ENCODE measurements at places on chromosomes 4 and X.

DNA sequence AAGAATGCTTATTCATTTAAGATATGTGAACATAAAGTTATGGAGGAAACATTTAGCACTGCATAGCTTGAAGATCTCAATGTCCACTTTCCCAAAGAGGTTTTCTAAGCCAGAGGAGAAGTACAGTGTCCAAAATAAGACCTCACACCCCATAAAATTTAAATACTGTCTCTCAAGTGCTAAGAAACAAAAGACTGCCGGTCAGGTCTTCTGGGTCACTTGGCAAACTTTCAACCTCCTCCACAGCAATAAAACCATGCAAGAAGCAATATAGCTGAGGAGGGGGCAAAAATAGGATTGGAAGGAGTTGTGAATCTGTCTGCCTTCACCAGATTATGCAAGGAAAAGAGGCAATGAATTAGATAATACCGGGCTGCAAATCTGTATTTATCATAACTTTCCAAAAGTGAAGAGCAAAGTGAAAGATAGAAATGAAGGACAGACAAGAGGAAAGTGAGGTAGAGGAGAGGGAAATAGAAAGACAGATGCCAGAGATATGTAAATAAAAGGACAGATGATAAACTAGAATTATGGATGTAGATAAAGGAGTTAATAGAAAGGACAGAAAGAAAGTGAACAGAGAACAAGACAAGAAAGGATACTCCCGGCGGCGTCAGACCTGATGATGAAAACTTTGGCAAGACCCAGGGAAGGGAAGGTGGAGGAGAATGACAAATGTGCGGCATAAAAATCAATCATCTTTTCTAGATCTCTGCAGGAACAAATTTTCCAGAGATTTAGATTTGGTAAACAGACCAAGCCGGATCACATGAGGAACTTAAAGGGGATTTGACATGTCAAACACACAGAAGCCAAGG, 152.7 kb upstream of the FAM241A start:
- no peak for DNase-seq

- DNase-seq: no peak
These were observed 7.8 kb upstream of the BOD1L1 start for GRCh38 chr4:13635286-13635799.

DNA sequence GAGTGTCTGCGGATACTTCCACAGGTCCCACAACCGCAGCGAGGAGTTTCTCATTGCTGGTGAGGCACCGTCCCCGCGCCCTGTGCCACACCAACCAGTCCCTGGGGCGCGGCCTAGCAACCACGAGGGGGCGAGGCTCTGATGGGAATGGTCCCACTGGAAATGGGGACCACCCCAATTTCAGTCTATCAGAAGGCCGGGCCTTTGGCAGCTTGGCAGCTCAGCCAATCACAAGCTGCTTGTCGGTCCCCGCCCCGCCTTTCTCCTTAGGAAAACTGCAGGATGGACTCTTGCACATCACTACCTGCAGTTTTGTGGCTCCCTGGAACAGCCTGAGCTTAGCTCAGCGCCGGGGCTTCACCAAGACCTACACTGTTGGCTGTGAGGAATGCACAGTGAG, 3.0 kb downstream of the TIMP1 start:
- DNase-seq: no peak

DNA sequence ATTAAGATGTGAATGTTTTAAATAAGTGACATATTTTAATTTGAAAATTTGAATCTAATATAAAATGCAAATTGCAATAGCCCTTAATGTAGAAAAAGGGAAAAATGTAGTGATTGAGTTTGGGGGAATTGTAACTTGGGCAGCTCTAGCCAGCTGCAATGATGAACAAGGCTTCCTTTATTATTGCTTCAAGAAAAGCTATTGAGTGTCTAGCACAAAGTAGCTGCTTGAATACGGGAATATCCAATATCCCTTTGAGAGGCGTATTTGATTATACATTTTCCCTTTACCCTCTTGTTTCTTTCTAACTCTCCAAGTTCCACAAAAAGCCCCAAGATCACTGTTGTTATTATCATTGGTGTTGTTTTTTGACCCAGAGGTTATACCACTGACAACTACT, 21.8 kb downstream of the IL1RAPL1 start:
- DNase-seq: no peak

Measured in KG1 (cell line).